ENCODE measurements at places on chromosomes 1 and 21.

- no peak for DNase-seq
Measured at GRCh38 chr1:155279268-155279667, 2.0 kb downstream of the HCN3 start.

DNA sequence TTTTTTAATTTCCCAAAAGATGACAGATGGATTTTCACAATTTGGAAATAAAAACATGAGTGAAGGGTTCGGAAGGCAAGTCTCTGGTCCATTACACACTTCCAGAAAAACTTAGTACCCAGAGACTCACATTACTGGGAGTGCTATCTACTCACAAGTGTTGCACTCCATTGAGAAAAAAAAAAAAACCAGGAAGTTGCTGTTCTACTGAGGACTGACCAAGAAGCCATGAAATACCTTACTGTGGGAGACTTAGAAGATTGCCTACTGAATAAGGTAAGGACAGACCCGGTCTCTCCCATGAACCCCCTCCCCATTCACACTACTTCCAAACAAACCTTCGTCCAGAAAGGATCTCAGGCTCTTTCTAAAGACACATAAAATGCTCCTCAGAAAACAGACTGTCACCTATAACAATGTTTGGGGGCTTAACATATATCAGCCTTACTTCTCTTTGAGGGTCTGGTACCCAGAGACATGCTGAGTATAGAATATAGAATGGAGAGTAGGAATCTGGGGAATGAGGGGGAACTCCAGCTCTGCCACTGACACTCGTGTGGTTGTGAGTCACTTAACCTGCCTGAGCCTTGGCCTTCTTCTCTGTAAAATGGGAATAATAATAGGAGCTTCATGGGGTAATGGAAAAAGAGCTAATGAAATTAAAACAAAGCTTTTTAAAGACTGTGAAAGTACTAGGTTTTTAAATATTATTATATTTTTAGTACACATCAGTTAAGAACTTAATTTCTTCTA lies 1.4 kb downstream of the MAB21L3 start:
- no peak for DNase-seq

- DNase-seq: no peak
Measured at GRCh38 chr1:55252942-55253589, 37.9 kb upstream of the USP24 start.

DNA sequence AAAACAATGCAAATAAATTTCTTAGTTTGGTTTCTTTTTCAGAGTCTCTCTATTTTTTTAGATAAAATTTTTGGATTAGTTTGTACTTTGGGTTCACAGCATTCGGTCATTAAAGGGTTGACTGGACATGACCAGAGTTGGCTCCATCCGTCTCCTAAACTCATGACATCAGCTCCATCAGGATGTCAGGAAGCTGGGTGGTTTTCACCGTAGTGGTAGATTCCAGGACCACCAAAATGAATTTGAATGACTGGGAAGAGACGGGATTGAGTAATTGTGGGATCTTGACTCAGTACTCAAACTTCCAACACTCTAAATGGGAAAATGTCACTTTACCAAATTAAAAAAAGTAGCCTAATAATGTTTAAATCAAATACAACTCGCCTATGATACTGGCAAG lies 279.2 kb upstream of the DUSP10 start:
- DNase-seq: no peak

GRCh38 chr21:39712976-39713375 lies 32.0 kb upstream of the IGSF5 start:
- peak; percentile 50 for DNase-seq

DNA sequence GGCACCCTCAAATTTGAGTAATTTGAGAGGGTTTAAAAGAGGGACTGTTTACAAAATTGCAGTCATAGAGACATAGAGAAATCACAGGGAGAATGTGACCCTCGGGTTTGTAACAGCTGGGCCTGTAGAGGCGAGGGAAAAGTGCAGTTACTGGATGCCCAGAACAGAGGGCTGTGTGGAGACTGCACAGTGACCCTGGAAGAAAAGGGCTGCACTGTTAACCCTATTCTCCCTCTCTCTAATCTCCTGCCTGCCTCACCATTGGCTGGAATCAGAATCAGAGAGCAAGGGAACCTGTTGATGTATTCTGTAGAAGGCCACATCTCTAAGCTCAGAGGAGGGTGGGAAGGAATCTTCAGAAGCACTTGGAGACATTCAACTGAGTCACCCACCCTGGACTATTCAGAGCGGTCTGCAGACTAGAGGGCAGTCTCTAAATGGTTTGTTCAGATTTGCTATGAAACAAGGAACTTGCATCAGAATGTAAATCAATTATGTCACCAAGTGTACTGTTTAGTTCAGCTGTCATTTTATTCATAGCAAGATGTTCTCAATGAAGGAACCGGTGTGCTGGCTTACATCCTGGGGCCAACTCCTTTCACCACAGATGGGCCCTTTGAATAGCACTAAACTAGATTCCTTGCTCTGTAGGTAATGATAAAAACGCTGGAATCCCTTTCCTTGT lies 132.2 kb upstream of the HOOK1 start:
- DNase-seq: no peak

DNA sequence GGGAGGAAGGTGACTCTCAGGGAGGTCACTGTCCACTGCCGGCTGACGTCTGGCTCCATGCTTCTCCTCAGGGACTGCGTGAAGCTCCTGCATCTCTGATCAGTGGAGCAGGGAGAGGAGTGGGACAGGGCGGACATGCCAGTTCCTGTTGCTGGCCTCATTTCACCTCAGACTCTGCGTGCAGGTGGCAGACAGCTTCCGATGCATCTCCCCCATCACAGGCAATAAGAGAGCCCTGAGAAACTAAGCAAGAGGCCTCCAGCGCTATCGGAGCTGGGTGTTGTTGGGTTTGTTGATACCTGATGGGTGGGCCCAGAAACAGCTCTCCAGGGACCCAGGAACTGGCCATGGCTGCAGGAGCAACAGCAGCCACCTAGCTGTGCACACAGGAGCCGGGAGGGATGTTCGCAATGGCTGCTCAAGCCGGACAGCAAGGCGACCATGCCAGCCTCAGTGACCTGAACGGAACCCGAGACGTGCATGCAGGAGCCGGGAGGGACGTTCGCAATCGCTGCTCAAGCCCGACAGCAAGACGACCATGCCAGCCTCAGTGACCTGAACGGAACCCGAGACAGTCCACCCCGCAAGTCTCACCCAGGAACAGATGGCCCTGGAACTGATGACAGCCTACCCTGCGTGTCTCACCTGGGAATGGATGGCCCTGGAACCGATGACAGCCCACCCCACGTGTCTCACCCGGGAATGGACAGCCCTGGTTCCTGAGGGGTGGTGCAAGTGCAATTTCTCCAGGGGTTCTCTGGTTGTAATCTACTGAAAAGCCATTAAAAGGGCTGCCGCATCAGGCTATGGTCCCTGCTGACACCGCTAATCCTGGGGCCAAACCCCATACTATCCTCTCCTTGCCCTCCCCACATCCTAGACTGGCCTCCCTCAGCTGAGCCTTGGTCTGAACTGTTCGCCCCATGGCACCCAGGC lies 14.2 kb upstream of the PCBP3 start:
- no peak for DNase-seq

DNA sequence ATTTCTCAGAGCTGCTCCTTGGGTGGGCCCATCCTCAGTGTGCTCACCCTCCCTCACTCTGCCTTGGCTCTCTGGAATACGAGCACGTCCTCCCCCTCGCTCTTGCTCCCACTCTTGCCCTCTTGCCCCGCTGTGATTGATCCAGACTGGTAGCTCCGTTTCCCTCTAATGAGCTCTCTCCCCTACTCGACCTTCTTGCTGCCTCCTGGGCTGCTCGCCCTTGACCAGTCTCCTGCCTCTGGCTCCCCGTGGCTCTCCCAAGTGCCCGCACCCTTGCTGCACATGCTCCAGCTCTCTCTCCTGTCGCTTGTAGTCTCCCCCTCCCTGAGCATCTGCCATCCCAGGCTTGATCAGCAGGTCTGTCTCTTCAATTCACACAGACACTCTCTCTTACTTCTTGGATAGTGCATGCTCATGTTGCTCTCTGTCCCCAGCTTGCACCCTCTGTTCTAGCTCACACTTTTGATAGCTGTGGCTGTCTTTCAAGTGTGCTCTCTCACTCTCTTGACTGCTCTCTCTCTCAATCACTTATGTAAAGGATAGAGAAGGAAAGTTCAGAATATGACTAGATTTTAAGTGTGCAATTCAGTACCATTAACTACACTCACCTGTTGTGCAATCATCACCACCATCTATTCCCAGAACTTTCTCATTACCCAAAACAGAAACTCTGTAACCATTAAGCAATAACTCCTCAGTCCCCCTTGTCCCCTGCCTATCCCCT lies 51.1 kb downstream of the PHC2 start:
- DNase-seq: no peak

DNA sequence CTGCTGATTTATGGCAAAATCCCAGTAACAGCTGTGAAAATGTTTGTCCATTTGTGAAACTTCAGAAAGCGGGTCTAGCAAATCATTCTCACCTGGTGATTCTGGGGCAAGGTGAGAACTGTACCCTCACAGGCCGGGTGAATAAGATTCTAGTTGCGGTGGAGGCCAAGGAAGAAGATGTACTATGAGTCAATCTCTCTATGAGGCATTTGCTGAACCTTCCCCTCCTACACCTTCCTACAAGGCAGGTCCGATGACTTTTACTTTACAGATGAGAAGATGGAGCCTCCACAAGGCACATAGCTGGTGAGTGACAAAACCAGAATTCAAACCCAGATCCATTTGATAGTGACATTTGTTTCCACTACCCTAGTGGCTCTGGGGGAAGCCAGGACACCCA lies 72.7 kb downstream of the BACH1 start:
- no peak for DNase-seq

GRCh38 chr1:199700551-199700950 lies 327.0 kb upstream of the NR5A2 start:
- DNase-seq: no peak

GRCh38 chr1:158098256-158098655 lies 82.4 kb upstream of the CD1D start:
- DNase-seq: no peak

GRCh38 chr21:45355573-45355972 lies 49.4 kb upstream of the COL18A1 start:
- DNase-seq: no peak

GRCh38 chr1:201251851-201252430 lies 31.4 kb upstream of the PKP1 start:
- no peak for DNase-seq

DNA sequence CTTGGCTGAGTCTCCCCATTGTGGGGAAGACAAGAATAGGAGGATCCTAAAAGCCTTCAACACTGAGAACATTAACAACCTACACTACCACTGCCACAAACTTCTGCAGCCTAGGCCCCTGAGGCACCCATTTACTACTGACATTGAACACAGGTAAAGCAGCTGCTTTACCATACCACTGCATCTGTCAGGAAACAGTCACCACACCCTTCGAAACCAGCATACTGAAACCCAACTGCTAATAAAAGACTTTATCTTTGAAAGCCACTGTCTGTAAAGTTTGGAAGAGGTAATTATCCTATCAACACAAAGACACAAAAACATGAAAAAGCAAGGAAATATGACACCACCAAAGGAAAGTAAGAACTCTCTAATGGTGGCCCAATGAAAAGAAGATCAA lies 7.4 kb downstream of the IFNAR1 start:
- DNase-seq: no peak

- DNase-seq: no peak
Measured at GRCh38 chr1:20074725-20075171, 4.8 kb downstream of the PLA2G5 start.

DNA sequence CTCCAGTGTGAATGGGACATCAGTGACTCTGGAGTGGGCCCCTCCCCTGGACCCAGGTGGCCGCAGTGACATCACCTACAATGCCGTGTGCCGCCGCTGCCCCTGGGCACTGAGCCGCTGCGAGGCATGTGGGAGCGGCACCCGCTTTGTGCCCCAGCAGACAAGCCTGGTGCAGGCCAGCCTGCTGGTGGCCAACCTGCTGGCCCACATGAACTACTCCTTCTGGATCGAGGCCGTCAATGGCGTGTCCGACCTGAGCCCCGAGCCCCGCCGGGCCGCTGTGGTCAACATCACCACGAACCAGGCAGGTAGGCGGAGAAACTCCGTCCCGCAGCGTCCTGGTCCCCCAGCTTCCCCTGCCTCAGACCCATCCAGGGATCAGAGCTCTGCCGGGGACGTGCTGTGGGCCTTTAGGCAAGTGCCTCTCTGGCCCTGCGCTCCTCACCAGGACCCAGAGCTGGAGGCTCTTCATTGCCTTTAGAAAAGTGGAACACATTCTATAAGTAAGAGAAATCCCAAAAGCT lies 25.7 kb downstream of the EPHA8 start:
- DNase-seq: no peak

DNA sequence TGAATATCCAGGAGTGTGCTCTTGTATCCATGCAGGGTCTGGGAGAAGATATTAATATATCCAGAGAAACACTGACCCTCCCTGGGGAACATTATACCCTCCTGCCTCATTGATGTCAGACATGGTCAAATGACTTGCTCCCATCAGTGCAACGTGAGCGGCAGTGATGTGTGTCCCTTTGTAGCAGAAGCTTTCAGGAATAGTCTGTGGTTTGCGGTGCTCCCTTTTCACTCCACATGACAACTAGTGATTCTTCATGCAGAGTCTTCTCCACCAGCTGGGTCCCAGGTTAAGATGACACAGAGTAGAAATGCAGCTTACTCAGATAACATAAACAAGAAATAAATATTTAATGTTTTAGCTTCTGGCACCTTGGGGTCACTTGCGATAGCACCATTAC lies 31.9 kb upstream of the LYPD8 start:
- no peak for DNase-seq

DNA sequence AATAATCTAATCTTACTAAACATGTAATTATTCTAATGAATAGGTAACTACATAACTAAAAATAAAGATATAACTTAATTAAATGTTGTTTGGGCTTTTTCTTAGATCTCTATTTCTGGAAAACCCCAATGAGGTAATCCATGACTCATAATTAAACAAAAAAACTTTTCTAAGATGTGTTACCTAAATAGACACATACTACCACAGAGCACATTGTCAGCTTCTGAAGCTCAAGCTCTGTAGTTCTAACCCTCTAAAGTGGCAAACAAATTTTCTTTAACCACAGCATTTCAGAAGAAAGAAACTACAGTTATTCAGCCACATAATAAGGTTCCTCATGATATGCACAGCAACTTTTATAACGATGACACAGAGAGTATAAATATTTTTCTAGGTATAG lies 4.2 kb downstream of the OR6K3 start:
- no peak for DNase-seq

DNA sequence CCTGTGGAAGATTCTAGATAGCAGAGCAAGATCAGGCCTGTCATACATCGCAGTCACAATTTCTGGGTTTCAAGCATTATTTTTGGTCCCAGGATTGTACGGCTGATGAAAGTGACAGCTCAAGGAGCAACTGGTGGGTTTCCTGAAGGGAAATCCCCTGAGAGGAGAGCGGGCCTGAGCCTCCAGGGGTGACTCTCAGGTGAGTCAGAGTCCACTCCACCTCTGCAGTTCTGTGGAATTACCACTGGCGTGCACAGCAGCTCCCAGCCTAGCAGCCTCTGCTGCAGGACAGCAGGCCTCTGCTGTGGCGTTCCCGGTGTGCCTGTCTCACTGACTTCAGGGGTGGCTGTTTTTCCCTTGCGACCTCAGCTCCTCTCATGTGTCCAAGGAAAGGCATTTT lies 24.4 kb downstream of the SLC66A1 start:
- no peak for DNase-seq

GRCh38 chr1:17658837-17659236 lies 96.3 kb upstream of the ACTL8 start:
- no peak for DNase-seq

GRCh38 chr1:23168445-23169194 lies at the start of gene LUZP1:
Gene LUZP1 (minus strand): TSS chr1:23168856.
- DNase-seq: peak; percentile 69

- peak; percentile 73 for DNase-seq
Measured at GRCh38 chr1:40315795-40316594, 1.1 kb downstream of the COL9A2 start.

- DNase-seq: no peak
Measured at GRCh38 chr1:70922196-70922595, 125.4 kb downstream of the PTGER3 start.
